ENCODE measurements at places on chromosomes 3 and 15. TPM values are rescaled to one million over a fixed set of nuclear protein-coding genes. Genes with fewer than 3 reads are reported as not detected.
A peak's percentile ranks its signal among the peaks of the same experiment; 100 is the strongest.

DNA sequence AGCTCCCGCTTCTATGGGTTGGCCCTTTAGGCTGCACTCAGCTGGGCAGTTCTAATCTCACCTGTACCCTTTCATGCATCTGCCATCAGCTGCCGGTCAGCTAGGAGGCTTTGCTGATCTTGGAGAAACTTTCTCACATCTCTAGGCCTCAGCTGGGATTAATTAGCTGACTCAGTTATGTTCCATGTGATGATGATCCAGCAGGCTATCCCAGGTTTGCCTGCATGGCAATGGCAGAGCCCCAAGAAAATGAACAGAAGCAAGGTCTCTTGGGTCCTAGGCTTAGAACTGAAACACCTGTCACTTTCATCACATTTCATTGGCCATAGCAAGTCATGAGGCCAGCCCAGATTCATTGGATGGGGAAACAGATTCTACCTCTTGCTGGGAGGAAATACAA is 304.6 kb upstream of the TBC1D5 start:
- DNase-seq = no peak

ONECUT1 gene
- total RNA-seq = 25.0 TPM

- DNase-seq = no peak
Measured at GRCh38 chr3:4977853-4978203, 1.4 kb upstream of the BHLHE40 start.

GRCh38 chr3:120820748-120821147 is 78.2 kb downstream of the GTF2E1 start:
- DNase-seq = no peak

ABHD17C gene
- 9.8 TPM for total RNA-seq

DNA sequence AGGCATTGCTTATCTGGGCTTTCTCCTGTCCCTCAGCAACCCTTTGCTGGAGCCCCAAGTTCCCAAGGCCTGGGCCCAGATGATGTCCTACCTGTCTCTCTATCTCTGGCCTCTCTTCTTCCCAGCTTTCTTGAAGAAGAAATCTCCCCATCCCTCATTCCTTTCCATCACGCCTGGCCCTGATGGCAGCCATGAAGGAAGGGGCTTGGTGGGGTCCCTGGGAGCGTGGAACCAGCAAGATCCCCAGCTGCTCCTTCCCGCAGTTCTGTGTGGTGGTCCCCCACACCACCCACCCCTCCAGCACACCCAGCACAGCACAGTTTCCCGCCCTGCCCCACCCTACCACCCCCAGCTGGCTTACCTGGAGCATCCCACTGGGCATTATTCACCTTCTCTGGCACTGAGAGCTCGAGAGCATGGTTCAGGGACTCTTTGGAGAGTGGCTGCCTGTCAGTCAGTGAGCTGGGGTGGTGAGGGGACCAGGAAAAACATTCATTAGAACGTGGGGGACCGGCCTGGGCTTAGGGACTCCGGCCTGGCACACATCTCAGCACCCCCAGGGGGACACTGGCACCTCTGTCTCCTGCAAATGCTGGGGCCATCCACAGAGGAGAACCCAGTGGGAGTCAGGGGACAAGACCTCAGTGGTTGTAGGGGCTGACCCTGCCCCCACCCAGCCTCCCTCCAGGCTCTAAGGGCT is 26.6 kb downstream of the ACSBG1 start:
- DNase-seq = peak; percentile 19

GRCh38 chr3:16950282-16950681 is 65.5 kb downstream of the PLCL2 start:
- DNase-seq = no peak

DNA sequence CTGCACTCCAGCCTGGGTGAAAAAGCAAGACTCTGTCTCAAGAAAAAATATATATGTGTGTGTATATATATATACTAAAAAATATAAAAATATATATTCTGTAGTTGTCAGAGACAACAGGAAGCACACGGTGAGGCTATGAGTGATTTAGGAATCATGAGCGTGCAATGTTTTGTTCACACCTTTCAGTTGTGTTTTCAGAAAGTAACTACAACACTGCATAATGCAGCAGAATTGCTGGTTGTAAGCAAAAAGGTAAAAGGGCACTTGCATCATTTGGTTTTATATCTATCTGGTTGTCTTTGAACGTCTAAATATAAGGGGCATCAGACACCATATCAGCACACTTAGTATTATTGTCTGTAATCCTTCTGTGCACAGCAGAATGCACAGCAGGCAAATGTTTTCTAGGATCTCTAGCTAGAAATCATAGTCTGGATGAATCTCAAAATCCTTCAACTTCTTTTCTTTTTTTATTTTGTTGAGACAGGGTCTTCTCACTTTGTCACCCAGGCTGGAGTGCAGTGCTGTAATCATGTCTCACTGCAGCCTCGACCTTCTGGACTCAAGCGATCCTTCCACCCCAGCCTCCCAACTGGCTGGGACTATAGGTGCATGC is 44.8 kb downstream of the CCR3 start:
- DNase-seq = no peak

DNA sequence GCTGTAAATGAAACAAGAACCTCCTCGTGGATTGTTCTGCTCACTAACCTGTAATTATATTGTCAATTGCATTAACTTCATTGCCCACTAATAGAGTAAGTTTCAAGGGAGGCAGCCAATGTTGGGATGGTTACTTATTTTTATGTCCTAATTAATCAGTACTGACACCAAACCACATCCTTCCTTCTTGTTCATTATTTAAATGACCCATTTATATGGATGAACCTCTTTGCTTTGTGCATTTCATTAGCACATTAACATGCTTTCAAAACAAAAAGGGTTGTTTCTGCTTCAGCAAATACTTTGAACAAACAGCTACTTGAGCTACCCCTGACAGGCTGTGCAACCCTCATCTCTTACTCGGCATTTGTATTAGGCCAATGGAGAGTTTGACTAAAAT is 374.2 kb downstream of the MECOM start:
- DNase-seq = no peak

GRCh38 chr3:89138048-89138447 is 30.6 kb downstream of the EPHA3 start:
- no peak for DNase-seq

GOLGA6D gene
- 1.1 TPM for total RNA-seq

MCTP2 gene
- total RNA-seq = 4.7 TPM

DNA sequence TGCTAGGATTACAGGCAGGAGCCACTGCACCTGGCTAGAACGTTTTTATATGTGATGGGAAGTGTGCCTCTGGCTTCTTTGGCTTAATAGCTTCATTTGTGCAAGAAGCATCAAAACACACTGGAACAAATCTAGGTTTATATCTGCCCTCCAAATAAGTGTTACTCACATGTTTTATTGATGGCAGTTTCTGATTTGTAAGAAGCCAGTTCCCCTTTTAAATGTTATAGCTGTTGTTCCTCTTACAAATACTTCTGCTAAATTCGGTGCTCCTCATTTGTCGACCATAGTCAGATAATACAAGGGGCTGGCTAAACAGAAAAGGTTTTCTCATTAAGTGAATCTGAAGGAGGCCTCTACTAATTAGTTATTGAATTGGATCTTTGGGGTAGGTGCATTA is 307.1 kb upstream of the SEMA6D start:
- DNase-seq = no peak

- no peak for DNase-seq
Measured at GRCh38 chr3:80806673-80807072, 954.8 kb downstream of the GBE1 start.

- no peak for DNase-seq
Measured at GRCh38 chr3:67109651-67110204, 111.6 kb downstream of the KBTBD8 start.

ACAN gene
- 0.33 TPM for total RNA-seq

GRCh38 chr3:195896361-195897080 is 11.8 kb downstream of the TNK2 start:
- DNase-seq = peak; percentile 72

GRCh38 chr15:100769975-100770340 is 109.7 kb upstream of the ALDH1A3 start:
- DNase-seq = peak; percentile 22

CADPS gene
- total RNA-seq = 7.1 TPM

- DNase-seq = no peak
Measured at GRCh38 chr3:179182902-179183301, 34.7 kb downstream of the PIK3CA start.

PIK3CA gene
- 13.3 TPM for total RNA-seq

GRCh38 chr3:195010551-195011100 is 260.3 kb downstream of the XXYLT1 start:
- no peak for DNase-seq

- DNase-seq = no peak
Measured at GRCh38 chr3:150068440-150069153, 97.9 kb upstream of the PFN2 start.

DNA sequence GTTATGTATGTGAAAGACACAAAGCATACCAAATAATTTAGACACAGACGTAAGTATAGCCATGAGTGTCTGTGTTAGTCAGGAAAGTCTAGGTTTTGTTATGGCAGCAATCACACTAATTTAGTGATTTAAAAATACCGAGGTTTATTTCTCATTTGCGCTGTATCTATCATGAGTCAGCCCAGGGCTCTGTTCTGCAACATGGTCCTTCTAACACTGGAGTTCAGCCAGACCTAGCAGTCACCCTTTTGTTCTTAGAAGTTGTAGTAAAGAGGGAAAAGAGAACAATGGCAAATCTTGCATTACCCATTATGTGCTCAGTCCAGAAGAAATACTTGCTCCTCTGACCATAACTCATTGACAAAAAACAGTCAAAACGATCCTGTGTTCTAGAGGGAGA is 311.5 kb downstream of the NLGN1 start:
- no peak for DNase-seq

BFSP2 gene
- total RNA-seq = not detected

GRCh38 chr15:39804026-39804425 is 21.4 kb upstream of the FSIP1 start:
- no peak for DNase-seq

CCR8 gene
- not detected for total RNA-seq

GOLGA8J gene
- not detected for total RNA-seq

SPINT1 gene
- total RNA-seq = 81.1 TPM

- peak; percentile 89 for DNase-seq
Measured at GRCh38 chr3:138114988-138115971, at the start of gene DZIP1L. Gene DZIP1L, minus strand, starts transcription at chr3:138115608. Its CDS starts 11,637 bp downstream, at chr3:138103971.

DNA sequence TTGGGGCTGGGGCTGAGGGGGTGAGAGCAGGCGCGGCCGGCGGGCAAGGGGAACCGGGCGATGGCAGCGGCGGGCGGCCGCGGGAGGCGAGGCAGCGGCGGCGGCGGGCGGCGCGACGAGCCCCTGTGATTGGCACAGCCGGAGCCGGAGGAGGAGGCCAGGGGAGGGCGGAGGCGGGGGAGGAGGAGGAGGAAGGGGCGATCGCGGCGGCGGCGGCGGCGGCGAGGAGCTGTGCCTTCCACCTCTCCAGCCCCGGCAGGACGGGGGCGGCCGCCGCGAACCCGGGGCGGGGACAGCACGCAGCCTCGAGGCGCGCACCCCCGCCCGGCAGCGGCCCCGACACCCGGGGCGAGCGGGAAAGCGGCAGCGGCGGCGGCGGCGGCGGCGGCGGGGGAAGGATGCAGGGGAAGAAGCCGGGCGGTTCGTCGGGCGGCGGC is at the start of gene SLCO3A1:
TSS of gene SLCO3A1 (plus strand) at position 198 of the 437 bp plus-strand sequence.
- DNase-seq = peak; percentile 90

RLBP1 gene
- not detected for total RNA-seq

GRCh38 chr3:27827041-27827440 is 104.9 kb upstream of the EOMES start:
- DNase-seq = no peak

DNA sequence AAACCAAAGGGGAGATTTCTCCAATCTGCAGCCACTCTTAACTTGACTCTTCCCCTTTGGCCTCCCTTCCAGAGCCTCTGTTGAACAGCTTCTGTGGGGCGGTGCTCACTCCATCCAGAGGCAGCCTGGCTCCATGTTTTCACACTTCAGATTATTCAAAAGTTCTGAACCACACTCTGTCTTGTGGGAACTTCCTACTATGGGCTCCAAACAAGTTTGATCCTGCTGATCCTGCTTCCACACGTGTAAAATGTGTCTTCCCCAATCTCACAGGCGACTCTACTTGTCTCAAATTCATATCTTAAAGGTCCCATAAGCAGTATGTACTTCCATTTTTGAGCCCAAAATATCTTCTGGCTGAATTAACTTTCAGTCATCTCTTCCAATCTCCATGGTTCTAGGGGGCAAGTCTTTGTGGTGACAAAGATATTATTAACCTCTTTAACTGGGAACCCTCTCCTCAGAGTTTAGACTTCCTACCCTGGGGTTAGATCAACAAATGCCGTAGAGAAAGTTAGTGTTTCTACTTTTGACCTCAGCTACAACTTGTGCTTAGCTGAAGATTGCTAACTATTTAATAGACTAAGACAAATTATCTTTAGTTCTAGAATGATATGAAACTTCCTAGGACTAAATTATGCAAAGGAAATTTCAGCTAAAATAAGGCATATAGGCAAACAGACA is 176.3 kb upstream of the BCL6 start:
- no peak for DNase-seq

- DNase-seq = no peak
Measured at GRCh38 chr3:121975702-121976302, 46.2 kb downstream of the ILDR1 start.

DNA sequence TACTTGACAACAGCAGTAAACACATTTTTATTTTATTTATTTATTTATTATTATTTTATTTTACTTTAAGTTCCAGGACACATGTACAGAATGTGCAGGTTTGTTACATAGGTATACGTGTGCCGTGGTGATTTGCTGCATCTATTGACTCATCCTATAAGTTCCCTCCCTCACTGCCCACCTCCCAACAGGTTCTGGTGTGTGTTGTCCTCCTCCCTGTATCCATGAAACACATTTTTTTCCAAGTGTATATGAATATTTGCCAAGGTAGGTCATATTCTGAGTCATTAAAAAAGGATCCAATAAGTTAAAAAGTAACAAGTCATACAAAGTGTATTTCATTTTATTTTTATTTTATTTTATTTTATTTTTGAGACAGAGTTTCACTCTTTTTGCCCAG is 567.3 kb upstream of the KCNMB2 start:
- no peak for DNase-seq

DNA sequence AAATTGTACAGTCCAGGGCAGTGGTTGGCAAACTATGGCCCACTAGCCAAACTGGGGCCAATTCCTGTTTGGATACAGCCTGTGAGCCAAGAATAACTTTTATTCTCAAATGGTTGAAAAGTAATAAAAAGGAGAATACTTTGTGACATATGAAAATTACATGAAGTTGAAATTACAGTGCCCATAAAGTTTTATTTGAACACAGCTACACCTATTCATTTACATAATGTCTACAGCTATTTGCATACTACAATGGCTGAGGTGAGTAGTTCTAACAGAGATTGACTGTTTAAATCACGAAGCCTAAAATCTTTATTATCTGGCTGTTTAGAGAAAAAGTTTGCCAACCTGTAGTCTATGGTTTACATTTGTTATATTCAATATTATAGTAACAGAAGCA is 600.1 kb downstream of the MAGI1 start:
- no peak for DNase-seq

ASTE1 gene
- 6.7 TPM for total RNA-seq

DNA sequence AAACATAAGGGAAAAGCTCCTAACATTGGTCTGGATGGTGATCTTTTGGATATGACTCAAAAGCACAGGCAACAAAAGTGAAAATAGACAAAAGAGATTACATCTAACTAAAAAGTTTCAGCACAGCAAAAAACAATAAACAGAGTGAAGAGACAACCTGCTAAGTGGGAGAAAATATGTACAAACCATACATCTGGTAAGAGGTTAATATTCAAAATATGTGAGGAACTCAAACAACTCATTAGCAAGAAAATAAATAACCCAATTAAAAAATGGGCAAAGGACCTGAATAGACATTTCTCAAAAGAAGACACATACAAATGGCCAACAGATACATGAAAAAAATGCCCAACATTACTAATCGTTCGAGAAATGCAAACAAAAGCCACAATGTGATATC is 19.0 kb upstream of the NR1I2 start:
- no peak for DNase-seq

Measured in H7 (cell line).